ENCODE measurements at places on chromosomes 16 and 17.

DNA sequence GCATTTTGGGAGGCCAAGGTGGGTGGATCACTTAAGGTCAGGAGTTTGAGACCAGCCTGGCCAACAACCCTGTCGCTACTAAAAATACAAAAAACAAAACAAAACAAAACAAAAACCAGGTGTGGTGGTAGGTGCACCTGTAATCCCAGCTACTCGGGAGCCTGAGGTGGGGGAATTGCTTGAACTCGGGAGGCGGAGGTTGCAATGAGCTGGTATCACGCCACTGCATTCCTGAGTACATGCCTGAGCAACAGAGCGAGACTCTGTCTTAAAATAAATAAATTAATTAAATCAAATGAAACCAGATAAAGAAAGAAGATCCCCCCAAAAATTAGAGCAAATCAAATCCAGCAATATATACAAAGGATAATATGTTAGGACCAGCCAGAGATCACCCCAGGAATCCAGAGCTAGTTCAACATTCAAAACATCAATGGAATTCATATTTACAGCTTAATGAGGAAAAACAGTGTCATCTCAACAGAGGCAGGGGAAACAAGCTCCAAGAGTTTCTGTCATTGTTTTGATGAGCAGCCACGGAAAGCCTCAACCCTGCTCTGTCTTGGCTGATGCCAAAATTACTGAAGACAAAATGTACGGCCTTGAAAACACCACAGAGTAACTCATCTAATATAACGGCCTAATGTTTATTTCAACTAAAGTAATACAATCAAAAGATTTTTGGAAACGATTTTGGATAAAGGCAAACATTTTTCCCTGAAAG lies 3.7 kb downstream of the PEMT start:
- DNase-seq = no peak

DNA sequence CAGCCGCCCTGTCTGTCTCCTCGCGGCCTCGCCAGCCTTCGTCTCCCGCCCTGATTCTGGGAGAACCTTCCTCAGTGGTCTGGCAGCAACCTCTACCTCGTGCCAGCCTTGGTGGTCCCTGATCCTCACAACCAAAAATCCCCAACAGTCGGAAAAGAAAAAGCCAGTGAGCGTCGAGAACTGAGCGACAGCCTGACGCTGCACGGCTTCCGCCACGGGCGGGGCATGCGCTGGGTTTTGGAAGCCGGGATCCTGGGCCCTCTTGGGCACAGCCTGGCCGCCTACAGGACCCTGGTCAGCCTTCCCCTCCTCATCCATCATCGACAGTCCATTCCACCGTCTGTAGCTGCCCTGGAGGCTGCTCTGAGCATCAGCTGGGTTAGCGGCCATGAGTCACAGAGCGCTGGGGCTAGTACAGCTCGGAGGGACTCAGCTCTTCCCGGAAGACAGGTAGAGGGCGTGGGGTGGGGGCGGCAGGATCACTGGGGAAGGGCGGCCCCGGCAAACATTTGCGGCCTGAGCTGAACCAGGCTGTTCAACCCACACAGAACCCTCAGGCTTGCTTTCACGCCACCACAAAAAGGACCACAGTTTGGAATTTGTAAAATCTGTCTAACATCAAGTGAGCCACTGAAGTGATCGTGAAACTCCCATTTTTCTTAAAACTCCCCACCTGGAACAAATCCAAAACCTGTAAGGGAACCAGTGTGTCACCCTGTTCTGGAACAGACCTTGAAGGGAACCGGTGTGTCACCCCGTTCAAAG lies 55.4 kb upstream of the DOC2B start:
- DNase-seq = no peak

- DNase-seq = no peak
Measured at GRCh38 chr16:85309656-85310587, 197.7 kb upstream of the CIBAR2 start.

- no peak for DNase-seq
Measured at GRCh38 chr17:8096541-8096940, 9.0 kb upstream of the ALOX12B start.

GRCh38 chr16:56830669-56831068 lies 34.3 kb upstream of the SLC12A3 start:
- DNase-seq = no peak

DNA sequence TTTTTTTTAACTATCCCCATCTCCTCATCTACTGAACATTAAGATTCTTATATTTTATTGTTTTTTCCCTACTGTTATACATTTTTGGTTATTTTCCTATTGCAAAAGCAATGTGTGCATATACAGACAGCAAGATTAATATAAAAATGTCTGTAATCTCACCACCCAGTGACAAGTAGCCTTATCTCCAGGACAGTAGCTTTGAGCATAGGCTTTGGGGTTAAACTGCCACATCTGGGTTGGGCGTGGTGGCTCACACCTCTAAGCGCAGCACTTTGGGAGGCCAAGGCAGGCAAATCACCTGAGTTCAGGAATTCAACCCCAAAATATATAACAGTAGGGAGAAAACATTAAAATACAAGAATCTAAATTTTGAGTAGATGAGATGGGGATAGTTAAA lies 27.4 kb upstream of the SSTR2 start:
- DNase-seq = no peak

- DNase-seq = no peak
Measured at GRCh38 chr17:36598951-36599401, 2.4 kb upstream of the MRM1 start.

DNA sequence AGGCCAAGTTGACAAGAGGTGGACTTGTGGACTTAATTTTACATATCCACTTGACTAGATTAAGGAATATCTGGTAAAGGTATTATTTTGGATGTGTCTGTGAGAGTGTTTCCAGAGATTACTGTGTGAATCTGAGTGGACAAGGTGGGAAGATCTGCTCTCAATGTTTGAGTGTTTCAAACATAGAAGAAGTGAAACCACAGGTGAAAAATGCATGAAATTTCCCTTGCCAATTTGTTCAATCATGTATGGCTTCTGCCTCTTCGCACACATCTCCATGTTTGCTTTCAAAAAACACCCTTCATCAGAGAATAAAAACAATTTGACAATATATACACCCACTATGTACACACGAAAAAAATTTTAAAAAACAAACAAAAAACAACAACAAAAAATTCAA lies 152.7 kb downstream of the SALL1 start:
- DNase-seq = no peak

DNA sequence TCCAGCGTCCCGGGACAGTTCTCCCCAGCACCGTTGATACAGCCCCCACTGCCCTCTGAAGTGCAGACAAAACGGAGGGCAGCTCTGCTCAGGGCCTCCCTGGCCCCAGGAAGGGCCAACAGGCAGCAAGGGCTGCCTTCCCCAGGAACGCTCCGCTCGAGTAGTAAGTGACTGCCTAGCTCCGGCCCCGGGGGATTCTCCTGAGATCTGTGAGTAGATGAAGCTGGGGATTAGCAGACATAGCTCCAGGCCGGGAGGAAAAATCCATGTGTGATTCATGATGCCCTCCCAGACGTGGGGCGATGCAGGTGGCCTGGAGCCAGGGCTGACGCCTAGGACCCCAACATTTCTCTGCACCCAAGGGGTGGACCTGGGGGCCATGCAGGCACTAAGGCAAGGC lies 85.3 kb downstream of the ENGASE start:
- DNase-seq = no peak

DNA sequence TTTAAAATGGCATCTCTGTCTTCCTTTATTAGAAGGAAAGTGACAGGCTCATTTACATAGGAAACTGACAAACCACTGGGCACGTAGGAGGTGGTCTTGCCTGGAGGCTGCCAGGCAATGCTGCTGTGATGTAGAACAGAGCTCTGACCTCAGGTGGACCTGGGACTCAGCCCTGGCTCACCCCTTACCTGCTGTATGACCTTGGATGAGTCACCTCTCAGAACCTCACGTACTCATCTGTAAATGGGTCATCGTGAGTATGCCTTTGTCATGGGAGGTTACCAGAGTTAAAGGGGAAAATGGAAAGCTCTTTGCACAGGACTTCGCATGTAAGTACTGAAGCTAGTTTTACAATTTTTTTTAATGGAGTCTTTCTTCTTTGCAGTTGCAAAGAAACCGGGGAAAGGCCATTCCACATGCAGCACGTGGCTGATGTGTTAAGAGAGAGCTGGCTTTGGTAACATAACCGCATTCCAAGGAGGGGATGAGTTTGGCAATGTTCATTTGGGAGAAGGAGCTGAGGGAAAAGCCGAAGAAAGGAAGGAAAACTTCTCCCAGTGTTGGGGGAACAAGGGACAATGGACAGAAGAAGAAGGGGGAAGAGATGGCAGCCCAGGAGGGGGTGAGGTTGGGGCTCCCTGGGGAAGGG lies 37.4 kb upstream of the LONP2 start:
- no peak for DNase-seq

DNA sequence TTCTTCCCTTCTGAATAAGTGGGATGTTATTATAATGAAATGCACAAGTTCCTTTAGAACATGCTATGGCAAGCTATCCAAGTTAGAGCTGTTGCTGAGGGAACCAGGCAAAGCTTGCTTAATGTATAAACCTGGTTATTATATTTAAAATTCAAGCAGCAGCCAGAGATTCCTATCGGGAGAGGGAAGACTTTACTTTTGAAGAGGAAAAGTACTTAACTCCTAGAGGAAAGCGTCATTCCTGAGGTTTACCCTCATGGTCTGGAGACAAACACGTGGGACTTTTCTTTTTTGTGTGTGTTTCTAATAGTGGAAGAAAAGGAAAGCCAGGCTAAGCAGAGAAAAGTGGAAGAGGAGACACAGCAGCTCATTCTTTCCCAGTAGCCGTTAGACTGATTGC lies 39.9 kb upstream of the MYH10 start:
- DNase-seq = no peak

DNA sequence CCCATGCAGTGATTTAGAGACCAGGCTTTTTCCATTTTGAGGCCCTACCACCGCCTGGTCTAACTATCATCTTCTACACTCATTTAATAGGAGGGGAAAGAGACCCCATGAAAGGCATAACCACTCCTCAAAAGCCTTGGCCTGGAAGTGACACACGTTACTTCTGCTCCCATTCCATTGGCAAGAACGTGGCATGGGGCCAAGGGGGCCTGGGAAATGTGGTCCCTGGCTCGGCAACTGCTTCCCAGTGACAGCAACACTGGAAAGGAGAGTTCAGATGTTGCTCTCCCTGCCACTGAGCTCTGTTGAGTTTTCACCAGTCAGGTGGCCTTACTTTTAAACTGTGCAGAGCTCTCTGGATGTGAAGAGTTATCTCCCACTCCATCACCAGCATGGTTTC lies 45.2 kb upstream of the MAP3K14 start:
- DNase-seq = no peak

GRCh38 chr16:87431926-87432325 lies 39.8 kb downstream of the MAP1LC3B start:
- no peak for DNase-seq

DNA sequence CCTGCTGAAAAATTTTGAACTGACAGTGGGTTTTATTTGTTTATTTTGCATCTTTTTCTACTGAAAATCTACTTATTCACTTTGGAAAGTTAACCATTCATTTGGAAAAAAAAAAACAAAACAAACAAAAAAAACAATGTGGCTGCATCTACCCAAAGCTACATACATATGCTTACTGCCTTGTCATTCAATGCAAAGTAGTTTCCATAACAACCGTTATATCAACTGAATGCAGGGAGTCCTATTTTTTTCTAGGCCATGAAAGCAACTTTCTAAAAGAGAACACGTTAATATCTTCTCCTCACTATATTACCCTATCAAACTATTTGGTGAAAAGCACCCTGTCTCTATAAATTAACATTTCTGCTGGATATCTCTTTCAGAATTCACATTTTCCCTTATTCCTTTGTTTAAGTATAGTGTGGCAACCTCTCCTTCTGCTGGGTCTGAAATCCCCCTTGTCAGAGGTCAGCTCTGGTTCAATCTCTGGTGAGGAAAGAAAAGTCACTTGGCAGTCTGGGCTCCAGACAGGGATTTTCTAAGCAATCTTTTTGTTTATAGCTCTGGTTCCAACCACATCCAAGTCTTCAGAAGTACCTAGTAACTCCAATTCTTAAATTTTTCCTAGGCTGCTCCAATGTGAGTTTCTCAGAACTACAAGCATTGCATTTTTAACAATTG lies 528.4 kb upstream of the TOM1L1 start:
- no peak for DNase-seq

- DNase-seq = peak; percentile 67
Measured at GRCh38 chr17:3843935-3844516, 2.0 kb downstream of the NCBP3 start.

GRCh38 chr17:28972437-28972836 lies 21.1 kb upstream of the PHF12 start:
- no peak for DNase-seq

GRCh38 chr16:726438-727290 lies at the start of the genes CCDC78 and HAGHL:
CCDC78 (minus strand) TSS chr16:726443; CDS start chr16:726367, 76 bp downstream.
HAGHL (plus strand) TSS chr16:727106; CDS start chr16:727510, 404 bp downstream.
- DNase-seq = peak; percentile 92

DNA sequence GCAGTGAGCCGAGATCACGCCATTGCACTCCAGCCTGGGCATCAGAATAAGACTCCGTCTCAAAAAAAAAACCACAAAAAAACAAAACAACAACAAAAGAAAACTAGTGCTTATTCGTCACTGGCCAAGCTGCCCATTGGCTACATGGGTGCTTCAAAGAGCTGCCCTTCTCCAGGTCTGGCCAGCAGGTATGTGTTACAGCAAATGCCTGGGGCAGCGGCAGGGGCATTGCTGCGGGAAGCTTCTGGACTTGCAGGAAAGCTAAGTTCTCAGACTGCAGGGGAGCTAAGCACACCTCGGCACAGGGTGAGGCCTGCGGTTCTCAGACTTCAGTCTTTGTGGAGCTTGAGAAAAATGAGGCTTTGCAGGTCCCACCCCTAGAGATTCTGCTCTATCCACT lies 4.1 kb upstream of the STH start:
- DNase-seq = no peak

GRCh38 chr17:77490361-77491183 lies 349.8 kb downstream of the SEC14L1 start:
- DNase-seq = no peak

- no peak for DNase-seq
Measured at GRCh38 chr16:87746178-87746577, 19.6 kb downstream of the KLHDC4 start.

DNA sequence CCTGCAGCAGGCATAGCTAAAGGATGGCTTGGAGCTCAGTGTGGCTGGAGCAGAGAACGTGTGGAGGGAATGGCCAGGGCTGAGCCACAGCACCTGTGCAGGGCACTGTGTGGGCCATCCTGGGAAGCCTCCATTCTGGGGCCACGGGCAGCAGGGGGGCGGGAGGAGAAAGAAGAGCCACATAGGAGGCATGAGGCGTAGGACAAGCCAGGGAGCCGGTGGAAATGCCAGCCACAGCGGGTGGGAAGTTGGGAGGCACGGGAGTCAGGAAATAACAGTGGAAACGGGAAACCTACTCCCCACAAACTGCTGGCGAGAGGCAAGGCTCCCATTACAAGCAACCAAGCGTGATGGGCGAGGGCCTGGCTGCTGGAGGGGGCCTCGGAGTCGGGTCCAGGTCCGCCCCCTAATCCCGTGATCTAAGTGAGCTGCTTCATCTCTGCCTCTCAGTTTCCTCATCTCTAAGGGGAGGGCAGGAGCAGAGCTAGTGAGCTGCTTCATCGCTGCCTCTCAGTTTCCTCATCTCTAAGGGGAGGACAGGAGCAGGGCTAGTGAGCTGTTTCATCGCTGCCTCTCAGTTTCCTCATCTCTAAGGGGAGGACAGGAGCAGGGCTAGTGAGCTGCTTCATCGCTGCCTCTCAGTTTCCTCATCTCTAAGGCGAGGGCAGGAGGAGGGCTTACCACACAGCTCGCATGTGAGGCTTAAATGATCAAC lies 104.9 kb downstream of the ADCY9 start:
- no peak for DNase-seq
